ENCODE measurements at places on chromosomes 1 and 21.

- no peak for DNase-seq
Measured at GRCh38 chr1:57294177-57294576, 129.7 kb downstream of the DAB1 start.

DNA sequence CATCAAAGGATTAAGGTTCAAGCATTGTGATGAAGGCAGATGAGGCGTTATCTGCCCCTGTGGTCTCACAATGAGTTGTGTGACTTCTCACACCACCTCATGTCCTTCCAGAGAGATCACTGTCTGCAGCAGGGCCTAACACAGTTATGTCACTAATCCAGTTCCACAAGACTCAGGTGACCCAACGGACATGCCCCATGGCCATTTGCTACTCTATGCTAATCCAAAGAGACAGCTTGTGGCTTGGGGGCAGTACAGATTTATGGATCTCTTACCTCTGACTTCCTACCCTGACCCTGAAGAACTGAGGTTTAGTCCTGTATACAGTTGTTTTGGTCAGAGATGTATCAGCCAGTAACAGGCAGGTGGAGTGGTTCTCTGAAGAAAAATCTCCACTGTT is 147.1 kb downstream of the GLUL start:
- no peak for DNase-seq

- no peak for DNase-seq
Measured at GRCh38 chr21:33937146-33937545, 21.5 kb upstream of the ATP5PO start.

DNA sequence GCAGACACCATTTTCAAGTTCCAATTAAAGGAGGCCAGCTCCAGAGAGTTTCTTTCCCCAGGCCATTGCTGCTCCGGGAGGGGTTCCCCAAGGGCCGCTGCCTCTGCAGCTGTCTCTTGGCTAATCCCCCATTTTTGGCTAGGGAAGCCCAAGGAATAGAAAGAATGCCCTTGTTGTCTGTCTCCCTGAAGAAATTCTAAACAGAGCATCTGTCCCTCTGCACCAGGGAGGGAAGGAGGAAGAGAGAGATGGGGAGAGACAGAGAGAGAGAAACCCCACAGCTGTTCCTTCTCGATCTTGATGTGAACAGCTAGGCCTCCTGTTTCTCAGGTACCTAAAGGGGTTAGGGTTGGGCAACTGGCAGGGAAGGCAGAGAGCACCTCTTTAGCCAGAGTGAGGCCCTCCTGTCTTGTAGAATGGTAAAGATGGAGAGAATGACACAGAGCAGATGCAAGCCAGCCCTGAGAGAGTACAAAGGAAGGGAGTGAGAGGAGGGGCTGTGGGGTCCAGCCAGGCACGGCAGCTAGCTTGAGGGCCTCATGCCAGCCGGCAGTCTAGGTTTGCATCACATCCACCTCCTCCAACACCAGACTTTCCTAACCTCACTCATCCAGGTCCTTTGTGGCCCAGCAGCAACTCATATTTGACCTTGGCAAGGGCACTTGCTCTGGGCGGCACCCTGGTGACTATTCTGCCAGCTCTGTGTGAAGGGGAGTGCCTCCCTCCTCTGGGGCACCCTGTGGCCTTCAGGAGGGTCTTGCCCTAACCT is 13.1 kb downstream of the OPTC start:
- no peak for DNase-seq

GRCh38 chr1:226739696-226740065 is 599 bp upstream of the ITPKB start:
- DNase-seq: no peak
